ENCODE measurements at places on chromosomes 11 and 22.

GRCh38 chr11:64226507-64227051, 505 bp downstream of the NUDT22 start:
- DNase-seq: peak; percentile 59

GRCh38 chr22:44975427-44976262, 34.2 kb downstream of the PHF21B start:
- peak; percentile 74 for DNase-seq

GRCh38 chr11:46505741-46506482, 87.9 kb downstream of the AMBRA1 start:
- DNase-seq: no peak

DNA sequence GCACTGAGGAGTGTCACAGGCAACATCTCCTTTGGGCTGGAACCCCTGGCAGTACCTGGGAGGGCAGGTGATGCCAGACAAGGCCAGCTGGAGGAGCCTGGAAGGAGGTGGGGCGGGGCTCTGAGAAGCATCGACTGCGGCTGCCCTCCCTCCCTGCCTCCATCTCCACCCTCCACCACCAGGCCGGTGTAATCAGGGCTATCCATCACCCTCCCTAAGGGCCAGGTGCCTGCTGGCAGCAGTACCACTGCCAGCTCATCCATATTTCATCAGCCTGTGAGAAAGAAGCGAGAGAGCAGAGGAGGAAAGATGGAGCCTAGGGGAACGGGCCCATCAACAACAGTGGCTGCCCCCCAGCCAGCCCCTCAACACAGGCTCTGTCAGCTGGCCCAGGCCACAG, 51.4 kb upstream of the RASD2 start:
- no peak for DNase-seq

DNA sequence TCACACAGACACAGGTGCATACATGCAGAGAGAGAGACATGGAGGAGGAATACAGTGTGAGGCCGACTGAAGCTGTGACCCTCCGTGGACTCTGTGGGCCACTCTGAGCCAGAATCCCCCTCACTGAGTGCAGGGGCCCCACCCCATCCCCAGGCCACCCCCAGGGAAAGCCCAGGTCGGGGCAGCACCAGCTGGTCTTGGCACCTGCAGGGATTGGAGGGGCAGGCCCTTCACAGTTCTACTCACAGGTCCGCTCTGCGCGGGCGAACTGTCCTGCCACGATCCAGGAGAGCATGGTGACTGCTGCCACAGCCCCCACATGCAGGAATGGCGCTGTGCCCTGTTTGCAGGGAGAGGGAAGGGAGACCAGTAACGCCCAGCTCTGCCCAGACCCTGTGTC, 16.3 kb upstream of the KLHL35 start:
- no peak for DNase-seq

DNA sequence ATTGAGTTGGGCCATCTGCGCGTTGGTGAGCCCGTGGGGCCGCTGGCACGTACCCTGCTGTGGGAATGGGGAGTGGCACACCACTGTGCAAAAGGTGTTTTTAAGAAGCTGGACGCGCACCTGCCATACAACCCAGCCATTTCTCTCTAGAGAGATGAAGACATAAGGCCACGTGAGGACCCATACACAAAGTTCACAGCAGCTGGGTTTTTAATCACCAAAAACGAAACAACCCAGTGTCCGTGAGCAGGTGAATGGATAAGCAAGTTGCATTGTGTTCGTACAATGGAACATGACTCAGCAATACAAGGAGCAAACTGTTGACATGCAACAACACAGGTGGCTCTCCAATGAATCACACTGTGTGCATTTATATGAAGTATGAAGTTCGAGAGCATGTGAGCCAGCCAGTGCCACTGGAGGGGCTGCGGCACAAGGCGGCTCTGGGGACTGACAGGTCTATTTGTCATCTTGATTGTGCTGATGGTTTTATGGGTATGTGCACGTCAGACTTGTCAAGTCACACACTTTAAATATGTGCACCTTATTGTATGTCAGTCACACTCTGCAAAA, 30.6 kb upstream of the PANX2 start:
- no peak for DNase-seq

DNA sequence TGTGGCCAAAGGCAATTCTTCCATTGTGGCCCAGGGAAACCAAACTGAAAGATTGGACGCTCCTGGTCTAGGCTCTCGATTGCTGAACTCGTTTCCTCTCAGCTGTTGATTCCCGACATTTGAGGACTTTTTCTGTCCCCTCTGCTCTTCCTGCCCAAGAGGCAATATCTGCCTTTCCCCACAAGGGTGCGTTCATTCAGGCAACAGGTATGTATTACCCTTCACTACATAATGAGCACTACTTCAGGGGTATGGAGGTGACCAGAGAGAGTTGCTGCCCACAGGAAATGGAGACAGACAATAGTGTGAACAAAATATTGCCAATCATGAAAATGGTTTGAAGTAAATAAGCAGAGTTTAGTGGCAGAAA, 8.2 kb downstream of the PTH start:
- DNase-seq: peak; percentile 61

Data from LoVo (cell line).